ENCODE measurements at places on chromosomes 6 and 20. TPM values are rescaled to one million over a fixed set of nuclear protein-coding genes. Genes with fewer than 3 reads are reported as not detected.

DLK2 gene
- 1.6 TPM for total RNA-seq

CFAP206 gene
- total RNA-seq: 0.86 TPM

HDGFL1 gene
- total RNA-seq: not detected

RBL1 gene
- 25.6 TPM for total RNA-seq

RAET1G gene
- not detected for total RNA-seq

HEY2 gene
- 10.8 TPM for total RNA-seq
